NCI-H2107 (cell line): ENCODE measurements at places on chromosomes 13 and 19.

GRCh38 chr19:18063463-18063862 lies 23.3 kb downstream of the IL12RB1 start:
- DNase-seq = no peak

GRCh38 chr19:40588110-40588854 lies 11.6 kb downstream of the SHKBP1 start:
- no peak for DNase-seq

GRCh38 chr13:110220471-110220870 lies 86.5 kb downstream of the COL4A1 start:
- no peak for DNase-seq

- no peak for DNase-seq
Observed at GRCh38 chr13:34124666-34125306, 306.8 kb downstream of the RFC3 start.

DNA sequence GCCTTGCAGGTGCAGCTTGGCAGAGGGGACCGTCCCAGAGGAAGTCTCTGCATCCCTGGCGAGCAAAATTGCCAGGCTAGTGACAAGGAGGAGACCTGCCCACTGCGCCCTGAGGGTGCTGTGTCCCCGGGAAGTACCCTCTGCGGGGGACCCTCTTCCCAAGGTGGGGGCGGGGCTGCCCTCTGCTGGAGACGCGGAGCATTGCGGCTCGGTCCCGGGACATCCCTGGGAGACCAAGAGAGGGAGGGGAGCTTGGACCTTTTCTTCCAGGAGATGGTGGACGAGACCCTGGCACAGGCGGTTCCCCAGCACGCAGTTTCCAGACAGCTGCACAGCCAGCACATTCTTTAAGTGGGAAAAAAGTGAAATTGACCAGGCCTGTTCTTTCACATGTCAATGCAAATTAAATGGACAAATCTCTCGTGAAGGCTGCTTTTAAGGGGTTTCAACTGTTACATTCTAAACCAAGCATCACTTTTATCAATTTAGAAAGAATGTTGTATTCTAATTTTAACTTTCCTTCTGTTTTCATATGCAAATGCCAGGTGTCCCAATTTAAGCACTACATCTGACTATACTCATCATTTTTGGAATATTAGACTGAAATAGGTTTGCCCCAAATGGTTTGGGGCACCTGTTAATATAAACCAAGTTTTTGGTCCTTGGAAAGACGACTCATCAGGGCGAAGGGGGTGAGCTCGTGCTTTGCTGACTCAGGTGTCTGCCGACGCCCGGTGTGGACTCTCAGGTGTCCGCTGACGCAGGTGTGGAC lies 60.7 kb downstream of the MCF2L start:
- no peak for DNase-seq

- no peak for DNase-seq
Observed at GRCh38 chr13:30608364-30608763, 9.4 kb upstream of the USPL1 start.

- no peak for DNase-seq
Observed at GRCh38 chr19:16417660-16418596, 53.8 kb downstream of the EPS15L1 start.

- no peak for DNase-seq
Observed at GRCh38 chr13:73721571-73721970, 412.6 kb downstream of the KLF12 start.

GRCh38 chr13:31225998-31226675 lies 26.4 kb downstream of the B3GLCT start:
- DNase-seq = no peak

- DNase-seq = no peak
Observed at GRCh38 chr19:5892772-5893275, 10.8 kb downstream of the NDUFA11 start.

DNA sequence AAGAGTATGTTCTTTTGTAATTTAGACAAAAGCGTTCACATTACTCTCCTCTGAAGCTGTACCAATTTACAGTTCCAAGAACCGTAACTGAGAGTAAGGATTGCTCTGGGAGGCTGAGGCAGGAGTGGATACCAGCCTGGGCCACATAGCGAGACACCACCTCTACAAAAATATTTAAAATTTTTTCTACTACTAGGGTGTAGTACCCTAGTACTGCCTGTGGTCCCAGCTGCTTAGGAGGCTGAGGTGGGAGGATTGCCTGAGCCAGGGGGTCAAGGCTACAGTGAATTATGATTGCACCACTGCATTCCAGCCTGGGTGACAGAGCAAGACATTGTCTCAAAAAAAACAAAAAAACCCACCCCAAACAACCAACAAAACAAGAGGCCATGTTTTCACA lies 12.1 kb upstream of the CYP2A6 start:
- DNase-seq = no peak

DNA sequence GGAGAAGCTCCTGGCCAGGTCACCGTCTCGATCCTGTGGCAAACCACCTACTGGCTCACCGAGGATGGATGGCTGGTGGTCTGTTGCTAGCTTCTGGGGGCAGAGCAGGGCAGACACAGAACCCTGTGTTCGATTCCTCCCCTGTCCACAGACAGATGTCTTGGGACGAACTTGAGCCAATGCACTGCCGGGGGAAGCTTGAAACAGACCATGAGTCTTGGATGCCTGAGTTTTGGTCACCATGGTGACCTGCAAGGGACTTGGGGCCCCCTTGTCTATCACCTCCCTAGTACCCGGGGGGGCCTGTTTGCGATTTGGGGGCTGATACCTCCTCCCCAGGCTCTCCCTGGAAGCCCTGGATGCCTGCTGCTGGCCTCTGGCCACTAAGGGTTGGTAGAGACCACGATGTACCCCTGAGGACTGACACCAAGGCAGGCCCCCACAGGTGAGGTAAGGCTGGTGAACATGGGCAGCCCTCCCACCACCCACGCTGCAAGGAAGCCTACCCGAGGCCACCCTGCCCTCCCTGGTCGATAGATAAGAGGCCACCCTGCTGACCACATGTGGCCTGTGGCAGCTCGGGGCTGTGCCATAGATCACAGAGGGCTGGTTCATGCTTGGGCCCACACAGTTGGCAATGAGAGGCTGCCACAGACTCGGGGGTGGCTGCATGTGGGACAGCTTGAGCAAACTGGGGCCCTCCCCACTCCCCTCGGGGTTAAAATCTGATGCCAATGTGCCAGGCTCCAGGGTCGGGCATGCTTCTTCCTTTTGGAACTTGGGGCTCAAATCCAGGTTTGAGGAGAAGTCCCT lies 10.7 kb downstream of the IQCN start:
- no peak for DNase-seq

DNA sequence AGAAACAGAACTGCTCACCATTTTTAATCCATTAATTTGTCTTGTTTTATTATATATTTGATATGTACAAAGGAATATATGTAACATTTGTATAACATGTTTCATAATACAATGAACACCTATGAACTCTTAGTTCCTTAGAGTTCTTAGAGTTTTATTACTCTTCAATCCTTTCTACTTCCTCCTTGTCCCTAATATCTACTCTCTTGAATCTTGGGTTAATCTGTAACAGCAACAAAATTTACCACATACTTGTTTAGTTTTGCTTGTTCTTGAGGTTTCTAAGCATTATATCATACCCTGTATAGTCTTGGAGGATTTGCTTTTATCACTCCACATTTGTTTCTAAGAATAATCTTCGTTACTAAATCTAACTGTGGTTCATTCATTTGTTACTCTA lies 151.4 kb downstream of the PDS5B start:
- no peak for DNase-seq

DNA sequence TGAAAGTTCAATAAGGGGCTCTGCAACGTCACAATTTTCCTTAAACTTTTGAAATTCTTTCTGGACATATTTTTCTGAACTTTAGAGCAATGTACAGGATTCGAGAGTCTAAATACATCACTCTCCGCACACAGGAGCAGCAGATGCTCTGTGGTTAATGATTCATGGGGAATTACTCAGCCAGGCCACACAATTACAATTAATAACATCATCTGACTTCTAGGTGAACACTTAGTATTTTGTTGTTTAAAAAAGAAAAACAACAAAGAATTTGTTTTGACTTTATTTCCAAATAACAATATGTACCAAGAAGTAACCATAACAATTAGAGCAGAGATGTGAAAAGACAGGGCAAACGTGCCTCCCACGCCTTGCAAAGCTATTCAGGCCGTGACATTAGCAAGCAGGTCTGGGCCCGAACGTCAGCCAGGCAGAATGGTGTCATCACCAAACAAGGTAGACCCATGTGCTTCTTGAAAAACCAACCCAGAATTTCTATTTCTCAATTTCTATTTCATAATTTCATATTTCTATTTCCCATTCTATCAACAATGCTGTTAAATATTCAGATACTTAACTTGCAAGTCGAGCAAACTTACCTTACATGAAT lies 236.3 kb downstream of the COL4A1 start:
- DNase-seq = no peak

DNA sequence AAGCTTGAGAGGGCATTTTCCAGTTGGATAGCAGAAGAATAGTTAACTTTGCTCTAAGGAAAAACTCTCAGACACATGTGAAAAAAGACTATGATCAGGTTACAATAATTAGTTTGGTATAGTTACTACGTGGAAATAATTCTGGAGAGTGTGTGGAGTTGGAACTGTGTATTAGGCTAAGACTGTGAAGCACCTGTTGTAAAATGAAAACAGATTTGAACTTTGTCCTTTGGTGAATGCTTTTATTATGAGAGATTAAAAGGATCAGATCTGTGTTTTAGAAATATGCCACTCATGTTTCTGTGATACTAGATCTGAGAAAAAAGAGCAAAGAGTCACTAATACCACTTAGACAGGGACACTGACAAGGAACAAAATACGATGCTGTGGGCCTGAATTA lies 807.5 kb upstream of the ATXN8OS start:
- no peak for DNase-seq

- no peak for DNase-seq
Observed at GRCh38 chr13:39895254-39895653, 239.8 kb downstream of the COG6 start.

GRCh38 chr19:47253467-47253881 lies 2.9 kb upstream of the CCDC9 start:
- DNase-seq = no peak

DNA sequence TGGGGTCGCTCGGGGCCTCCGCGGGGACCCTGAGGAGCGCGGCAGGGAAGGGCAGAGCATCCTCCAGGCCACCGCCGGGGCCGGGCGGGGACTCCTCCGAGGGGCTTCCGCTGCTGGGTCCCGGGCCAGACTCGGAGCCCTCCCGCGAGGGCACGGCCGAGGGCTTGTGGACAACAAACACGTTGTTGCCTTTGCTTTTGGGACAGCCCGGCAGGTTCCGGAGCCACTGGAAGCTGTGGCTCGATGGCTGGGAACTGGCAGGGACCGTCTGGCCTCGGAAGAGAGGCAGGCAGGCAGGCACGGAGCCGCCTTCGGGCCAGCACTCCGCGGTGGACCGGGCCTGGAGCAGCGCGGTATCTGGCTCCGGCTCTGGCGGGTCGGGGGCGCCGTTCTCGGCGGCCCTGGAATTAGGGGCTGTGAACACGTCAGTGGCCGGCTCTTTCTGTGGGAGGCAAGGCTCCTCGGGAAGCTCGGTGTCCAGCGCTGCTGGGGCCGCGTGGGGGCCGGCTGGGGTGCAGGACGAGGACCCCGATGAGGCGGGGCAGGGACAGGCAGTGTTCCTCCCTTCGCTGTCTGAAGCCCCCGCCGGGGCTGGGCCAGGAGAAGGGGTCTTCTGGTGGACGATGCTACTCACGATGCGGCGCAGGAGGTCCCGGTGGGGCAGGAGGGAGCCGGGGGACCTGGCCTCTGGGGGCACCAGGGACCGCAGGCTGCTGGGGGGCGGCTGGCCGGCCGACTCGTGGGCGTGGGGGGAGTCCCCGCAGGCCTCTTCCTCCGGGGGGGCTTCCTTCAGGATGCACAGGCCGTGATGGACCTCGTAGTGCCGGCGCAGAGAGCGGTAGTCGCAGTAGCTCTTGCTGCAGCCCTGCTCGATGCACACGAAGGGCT lies 27.6 kb downstream of the ZNF541 start:
- no peak for DNase-seq

GRCh38 chr13:70237131-70237530 lies 128.9 kb upstream of the KLHL1 start:
- DNase-seq = no peak

DNA sequence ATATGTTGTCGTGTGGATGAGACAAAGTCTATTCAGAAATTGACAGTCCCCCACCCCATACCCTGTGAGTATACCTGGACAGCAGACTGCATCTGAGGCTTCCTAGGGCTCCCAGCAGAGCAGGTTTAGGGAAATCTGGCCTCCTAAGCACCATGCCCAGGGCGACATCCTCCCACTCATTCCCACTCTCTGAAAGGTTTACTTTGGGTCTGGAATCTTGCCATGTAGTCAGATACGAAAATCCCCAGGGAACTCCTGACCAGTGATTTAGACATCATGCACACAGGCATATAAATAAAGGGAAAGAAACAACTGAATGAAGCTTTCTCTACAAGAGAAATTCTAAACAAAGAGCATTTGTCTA lies 717 bp upstream of the NALCN start:
- DNase-seq = peak; percentile 3

GRCh38 chr19:53782698-53783097 lies 41.4 kb downstream of the NLRP12 start:
- no peak for DNase-seq

GRCh38 chr19:34468409-34468808 lies 13.1 kb upstream of the WTIP start:
- no peak for DNase-seq

DNA sequence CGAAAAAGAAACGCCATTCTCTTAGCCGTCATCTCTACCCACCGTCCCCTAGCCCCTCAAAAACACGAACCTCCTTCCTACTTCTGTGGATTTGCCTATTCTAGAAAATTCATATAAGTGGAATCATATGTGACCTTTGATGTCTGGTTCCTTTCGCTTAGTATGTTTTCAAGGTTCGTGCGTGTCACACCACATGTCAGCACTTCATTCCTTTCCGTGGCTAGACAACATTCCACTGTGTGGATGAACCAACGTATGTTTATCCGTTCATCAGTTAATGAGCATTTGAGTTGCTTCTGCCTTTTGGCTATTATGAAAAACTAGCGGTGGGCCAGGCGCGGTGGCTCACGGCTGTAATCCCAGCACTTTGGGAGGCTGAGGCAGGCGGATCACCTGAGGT lies 14.0 kb upstream of the PPP1R12C start:
- DNase-seq = no peak

DNA sequence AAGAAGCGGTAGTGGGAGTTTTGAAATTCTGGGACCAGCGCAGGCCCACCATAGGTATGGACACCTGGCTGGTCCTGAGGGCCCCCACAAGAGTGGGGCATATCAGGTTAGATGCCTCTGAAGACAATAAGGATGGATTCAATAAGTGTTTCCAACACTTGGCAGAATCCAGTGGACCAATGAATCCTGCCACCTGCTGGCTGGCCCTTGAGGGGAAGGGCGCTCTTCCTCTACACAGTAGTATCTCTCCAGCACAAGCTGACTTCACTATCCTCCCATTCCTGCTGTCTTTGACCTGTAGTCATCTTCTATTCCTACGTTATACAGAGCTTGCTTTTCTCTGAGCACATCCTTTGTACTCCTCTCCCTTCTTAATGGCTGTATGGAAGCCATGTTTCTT lies 199.7 kb upstream of the TSHZ3 start:
- DNase-seq = no peak

- DNase-seq = no peak
Observed at GRCh38 chr13:23146811-23147625, 33.8 kb upstream of the SGCG start.

GRCh38 chr19:46155237-46155636 lies 7.2 kb downstream of the IGFL2 start:
- DNase-seq = no peak

- DNase-seq = no peak
Observed at GRCh38 chr13:77457966-77458365, 77.5 kb upstream of the SCEL start.
